ENCODE measurements at places on chromosomes 3 and 15.

- peak; percentile 3 for DNase-seq
Observed at GRCh38 chr3:23002836-23003732, 200.0 kb upstream of the UBE2E2 start.

DNA sequence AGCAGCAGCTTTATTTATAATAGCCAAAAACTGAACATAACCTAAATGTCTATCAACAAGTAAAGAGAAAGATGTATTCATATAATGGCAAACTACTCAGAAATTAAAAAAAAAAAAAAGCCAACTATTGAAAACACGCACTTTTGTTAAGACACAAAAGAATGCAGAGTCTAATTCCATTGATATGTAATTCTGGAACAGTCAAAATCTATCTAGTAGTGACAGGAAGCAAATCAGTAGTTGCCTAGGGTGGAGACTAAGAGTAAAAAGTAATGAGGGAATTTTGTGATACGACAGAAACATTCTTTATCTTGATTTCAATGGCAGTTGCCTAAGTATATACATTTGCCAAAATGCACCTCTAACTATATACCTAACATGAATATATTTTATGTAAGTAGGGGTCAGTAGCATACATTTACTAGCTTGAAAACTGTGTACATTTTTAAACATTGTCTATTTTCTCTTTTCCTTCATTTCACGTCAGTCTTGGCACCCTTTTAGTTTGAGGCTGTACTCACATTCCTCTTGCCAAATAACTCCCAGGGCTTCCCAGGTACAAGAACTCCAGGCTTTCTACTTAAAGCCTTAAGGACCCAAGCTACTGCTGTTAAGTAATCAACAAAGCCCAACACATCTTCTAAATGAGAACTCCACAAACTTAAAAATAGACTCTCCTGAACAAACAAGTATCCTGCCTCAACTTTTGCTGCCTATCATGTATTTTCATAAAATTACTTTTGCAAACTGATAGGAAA lies 54.7 kb downstream of the ADAM10 start:
- DNase-seq: no peak

DNA sequence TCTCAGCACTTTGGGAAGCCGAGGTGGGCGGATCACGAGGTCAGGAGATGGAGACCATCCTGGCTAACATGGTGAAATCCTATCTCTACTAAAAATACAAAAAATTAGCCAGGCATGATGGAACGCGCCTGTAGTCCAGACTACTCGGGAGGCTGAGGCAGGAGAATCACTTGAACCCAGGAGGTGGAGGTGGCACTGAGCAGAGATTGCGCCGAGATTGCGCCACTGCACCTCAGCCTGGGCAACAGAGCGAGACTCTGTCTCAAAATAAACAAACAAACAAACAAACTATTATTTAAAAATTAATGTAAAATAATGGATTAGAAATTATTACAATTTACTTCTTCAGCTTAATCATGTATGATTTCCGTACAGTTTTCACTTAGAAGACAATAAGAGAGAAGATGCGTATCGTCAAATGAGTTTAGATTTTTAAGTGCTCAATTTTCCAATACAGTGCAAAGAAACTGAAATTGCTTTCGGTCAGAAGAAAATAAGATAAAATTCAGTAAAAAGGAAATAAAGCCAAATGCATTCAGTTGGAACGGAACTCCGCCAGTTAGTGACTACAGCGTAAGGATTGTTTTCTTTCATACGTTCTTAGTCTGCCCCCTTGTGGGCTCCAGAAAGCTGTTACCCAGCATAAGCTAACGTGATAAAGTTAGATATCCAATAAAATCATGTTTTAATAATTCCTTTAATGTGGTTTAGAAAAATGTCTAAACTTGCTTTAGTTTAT lies 24.8 kb downstream of the AADAC start:
- peak; percentile 67 for DNase-seq

DNA sequence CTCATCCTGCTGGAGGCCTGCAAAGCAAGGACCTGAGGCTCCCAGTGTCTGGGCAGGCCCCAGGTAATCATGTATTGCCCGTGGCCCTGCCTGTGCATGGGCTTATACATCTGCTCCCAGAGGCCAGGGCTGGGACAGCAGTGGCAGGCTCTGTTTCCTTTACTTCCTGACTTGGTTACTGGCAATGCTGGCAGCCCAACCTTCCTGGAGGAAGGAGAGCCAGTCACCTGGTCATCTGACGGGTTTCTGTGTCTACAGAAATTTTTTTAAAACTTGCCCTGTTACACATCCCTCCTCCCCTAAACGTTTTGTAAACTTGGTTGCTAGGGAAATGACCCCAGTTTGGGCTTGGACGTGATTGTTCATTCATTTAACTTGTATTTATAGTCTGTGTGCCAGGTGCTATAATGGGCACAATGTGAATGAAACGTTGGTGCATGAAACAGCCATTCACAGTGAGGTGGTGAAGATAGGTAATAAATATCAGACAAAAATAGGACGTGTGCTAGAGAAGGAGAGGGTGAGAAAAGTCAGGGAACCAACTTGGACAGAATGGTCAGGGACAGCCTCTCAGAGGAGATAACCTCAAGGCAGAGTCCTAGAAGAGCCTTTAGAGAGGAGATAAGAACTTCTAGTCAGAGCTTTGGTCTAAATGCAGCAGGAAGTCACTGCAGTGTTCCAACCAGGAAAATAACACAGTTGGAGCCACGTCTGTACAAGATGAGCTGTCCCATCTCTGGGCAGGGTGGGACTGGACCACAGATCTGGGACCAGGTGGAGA lies 14.1 kb downstream of the TEX264 start:
- DNase-seq: no peak

- DNase-seq: no peak
Observed at GRCh38 chr3:11655196-11655928, 11.6 kb upstream of the VGLL4 start.

DNA sequence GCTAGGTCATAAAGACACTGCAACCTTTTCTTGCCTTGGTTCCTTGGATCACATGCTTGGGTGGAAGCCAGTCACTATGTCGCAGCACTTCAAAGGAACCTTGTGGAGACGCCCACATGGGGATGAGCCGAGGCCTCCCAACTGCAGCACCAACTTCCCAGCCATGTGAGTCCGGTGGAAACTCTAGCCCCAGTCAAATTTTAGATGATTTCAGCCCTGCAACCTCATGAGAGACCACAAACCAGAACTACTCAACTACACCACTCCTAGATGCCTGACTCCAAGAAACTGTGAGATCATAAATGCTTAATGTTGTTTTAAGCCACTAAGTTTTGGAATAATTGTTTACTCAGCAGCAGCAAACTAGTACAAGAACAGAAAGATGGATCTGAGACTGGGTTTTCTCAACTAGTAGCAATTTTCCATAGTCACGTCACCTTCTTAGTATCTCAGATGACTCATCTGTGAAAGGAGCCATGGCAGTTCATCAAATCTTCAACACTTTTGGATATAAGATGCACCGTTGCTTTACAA lies 86.5 kb downstream of the MB21D2 start:
- peak; percentile 87 for DNase-seq

DNA sequence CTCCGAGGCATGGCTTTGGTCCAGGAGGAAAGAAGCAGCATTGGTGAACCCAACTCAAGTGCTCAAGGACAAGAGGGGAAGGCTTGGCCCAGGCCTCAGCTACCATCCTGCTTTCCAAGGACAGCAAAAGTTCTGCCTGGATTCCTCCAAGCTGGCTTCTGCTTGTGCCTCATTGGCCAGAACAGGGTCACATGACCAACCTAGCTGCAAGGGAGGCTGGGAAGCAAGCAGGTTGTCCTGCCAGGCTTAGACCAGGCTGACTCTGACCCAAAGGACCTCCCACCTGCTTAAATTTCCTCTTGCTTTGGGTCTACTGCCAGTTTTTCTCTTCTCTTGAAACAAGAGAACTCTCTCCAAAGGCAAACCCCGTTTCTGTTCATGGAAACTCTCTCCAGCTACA lies 70.7 kb downstream of the RPN1 start:
- no peak for DNase-seq

- no peak for DNase-seq
Observed at GRCh38 chr3:60010781-60011180, 961.0 kb upstream of the CFAP20DC start.

DNA sequence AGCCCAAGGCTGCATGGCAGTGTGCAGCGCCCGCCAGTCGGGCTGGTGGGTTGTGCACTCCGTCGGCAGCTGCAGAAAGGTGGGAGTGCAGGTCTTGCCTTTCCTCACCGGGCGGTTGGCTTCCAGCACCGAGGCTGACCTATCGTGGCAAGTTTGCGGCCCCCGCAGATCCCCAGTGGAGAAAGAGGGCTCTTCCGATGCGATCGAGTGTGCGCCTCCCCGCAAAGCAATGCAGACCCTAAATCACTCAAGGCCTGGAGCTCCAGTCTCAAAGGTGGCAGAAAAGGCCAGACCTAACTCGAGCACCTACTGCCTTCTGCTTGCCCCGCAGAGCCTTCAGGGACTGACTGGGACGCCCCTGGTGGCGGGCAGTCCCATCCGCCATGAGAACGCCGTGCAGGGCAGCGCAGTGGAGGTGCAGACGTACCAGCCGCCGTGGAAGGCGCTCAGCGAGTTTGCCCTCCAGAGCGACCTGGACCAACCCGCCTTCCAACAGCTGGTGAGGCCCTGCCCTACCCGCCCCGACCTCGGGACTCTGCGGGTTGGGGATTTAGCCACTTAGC lies 4.3 kb downstream of the ISL2 start:
- no peak for DNase-seq

Data from inflammatory macrophage treated with lipopolysaccharide for 1 hour (primary cell).